ENCODE measurements at places on chromosomes 3 and 15.

- DNase-seq = no peak
Measured at GRCh38 chr3:7917443-7918151, 584.0 kb upstream of the LMCD1 start.

DNA sequence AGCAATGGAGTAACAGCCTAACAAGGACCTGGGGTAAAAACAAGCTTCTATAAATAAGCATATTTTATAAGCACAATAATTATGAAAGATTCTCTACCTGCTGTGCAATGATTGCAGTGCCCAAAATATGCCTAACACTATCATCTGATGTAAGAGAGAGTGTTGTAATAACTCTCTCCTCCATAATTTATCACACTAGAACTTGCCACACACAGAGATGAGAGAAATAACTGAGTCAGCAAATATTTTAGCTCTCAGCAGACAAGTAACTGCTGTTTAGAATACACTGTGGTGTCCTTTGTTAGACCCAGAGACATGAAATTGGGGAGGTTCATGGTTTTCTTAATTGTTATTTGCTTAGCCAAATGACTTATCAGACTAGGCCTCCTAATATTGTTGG is 105.3 kb upstream of the ACP3 start:
- no peak for DNase-seq

DNA sequence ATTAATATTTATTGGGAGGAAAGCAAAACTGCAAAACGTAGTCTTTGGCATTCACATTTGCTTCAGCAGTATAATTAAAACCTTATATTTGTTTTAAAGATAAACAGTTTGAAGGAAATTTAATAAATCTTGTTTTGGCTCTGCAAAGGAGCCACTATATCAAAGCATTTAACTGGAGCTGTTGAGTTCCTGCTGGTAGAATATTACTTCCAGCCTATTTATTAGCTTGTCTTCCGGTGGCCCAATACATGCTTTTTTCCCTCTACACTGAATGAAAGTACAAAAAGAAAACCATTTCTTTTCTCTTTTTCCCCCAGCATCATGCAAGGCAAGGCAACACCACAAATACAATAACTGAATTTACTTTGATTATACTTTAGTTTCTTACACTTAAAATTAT is 26.3 kb downstream of the SPTSSB start:
- DNase-seq = no peak

DNA sequence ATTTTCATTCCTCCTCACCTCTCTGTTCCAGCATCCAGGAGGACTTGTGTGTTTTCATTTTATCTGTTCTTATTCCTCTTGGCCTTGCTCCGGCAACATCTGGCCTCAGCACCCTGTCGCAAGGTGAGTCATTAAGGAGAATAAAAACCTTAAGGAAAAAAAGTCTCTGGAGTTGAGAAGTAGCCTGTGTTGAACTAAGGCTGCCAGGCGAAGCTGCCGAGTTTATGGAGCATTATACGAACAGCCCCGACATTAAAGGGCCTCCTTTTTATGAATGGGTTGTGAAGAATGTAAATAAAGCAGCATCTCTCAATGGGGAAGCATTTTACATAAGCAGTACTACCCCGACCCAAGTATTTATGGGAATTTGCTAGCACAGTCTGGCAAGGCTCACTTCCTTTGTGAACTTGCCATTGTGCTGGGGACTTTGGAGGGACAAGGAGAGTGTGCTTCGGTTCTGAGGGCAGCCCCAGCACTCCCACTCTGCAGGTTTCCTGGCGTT is 4.7 kb downstream of the BAHD1 start:
- DNase-seq = no peak

- DNase-seq = no peak
Measured at GRCh38 chr3:104855702-104856101, 511.0 kb upstream of the ALCAM start.

DNA sequence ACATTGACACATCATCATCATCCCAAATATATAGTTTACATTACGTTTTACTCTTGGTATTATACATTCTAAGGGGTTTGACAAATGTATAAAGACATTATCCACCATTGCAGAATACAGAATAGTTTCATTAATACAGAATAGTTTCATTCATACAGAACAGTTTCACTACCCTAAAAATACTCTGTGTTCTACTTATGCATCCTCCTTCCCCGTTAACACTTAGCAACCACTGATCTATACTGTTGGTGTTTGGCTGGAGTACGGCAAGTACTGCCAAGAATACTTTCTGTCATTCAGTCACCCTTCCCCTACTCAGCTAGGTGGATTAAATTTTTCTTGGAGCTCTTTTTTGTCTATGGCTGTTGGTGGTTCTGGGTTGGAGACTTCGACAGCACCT is 33.4 kb downstream of the LEKR1 start:
- DNase-seq = no peak

DNA sequence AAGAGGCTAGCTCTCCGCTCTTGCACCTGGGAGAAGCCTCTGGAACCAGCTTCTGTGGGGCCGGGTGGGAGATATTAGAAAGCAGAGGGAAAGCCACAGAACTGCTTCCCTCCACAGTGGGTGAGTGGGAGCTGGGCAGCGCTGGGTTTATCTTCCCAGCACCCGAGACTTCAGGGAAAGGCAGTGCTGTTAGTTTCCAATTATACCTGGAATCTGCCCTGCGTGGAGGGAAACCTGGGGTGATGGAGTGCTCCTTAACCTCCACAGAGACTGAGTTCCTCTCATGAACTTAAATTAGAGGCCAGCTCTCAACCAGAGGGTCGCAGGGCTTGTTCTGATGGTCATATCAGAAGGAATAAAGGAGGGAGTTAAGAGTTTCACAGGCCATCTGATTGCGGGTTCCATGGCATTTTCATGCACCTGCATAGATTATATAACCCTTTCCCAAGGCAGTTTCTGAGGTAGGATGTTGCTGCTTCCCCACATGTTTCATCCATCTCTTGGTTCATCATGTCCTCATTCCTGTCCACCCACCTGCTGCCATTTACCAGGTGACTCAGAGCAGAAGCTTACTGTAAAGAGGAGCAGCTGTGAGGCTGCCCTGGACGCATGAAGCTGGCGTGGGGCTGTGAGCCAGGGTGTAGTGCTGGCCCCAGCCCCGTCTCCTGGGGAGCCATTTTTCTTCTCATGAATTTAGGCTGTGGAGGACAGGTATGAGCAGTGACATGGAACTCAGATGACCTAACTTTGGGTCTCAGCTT is 42.5 kb downstream of the CA12 start:
- DNase-seq = no peak

DNA sequence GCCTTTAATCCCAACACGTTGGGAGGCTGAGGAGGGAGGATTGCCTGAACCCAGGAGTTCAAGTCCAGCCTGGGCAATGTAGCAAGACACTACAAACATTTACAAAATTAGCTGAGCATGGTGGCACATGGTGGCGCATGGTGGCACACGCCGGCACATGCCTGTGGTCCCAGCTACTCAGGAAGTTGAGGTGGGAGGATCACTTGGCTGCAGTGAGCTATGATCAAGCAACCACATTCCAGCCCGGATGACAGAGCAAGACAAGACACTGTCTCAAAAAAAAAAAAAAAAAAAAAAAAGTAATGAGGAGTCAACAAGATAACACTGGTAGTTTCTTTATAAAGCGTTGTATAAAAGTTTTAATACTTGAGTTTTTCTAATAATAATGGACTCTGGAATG is 10.1 kb downstream of the FEZF2 start:
- no peak for DNase-seq

DNA sequence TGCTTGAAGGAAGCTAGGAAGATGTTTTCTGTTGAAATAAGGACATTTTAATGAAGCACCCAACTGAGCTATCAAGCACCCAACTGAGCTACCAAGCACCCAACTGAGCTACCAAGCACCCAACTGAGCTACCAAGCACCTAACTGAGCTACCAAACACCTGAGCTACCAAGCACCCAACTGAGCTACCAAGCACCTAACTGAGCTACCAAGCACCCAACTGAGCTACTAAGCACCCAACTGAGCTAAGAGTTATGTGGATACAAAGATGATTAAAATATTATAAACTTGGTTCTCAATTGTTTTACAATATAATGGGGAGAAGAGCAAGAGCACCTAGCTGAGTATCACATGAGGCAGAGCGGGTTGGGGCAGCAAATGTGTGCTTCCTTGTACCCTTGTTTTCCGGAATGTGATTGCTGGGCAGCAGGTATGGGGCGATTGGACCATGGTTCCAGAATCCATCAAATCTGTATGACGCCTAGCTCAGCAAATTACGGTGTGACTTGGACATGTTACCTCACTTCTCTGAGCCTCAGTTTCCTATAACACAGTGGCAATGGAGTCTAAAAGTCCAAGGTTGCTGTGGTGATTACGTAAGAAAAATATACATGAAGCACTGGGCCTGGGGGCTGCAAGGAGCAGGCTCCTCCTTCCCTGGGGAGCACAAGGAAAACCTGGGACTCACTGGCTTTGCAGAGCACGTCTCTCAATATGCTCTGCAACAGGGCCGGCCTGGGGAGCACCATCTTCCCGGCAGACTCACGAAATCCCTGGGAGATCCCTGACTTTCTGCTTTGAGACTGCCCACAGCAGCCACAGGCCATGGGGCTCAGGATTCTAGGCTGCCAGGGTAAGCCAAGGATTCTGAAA is 11.3 kb downstream of the BMF start:
- no peak for DNase-seq

GRCh38 chr15:96702589-96702988 is 372.1 kb downstream of the NR2F2 start:
- no peak for DNase-seq

DNA sequence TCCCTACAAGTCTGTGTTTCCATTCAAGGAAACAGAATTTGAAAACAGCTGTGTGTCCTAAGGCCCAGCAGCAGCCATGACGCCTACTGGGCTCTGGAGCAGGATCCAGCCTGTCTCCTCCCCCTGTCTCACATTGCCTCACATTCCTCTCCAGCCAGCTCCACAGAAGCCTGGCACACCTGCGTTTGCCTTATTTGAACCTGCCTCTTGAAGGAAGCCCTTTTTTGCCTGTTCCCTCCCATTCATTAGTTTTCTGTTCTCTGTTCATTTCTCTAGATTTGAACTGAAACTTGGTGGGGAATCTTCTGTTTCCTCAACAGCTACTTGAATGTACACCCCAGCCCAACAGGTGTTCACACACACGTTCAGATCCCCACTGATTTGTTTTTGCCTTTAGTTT is 890.5 kb downstream of the TUSC7 start:
- no peak for DNase-seq

DNA sequence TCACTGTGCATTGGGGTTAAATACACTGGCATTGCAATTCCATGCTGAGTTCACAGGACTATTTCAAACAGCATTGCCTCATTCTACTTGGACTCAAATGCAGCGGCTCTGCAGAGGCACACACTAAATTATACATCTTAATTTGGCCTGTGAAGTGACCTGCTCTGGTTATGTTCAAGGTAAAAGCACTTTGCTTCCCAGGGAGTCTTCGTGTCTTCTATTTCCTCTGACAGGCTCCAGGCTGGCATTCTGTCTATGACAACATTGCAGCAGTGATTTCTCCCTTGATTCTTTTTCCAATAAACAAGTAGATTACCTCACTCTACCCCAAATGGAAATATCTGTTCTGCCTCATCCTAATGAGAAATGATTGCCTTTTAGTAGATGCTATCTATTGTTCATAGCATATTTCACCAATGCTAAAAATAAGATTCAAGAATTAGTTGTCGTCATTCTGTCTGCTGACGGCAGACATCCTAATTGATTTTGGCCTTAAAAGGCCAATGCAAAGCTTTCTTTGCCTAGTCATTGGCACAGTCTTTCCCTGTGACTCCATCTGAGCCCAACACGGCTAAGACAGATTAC is 33.8 kb downstream of the FMN1 start:
- no peak for DNase-seq

GRCh38 chr3:105729667-105730066 is 139.1 kb downstream of the CBLB start:
- no peak for DNase-seq

Measured in KBM-7 (cell line).